ENCODE measurements at places on chromosomes 13 and 19.

DNA sequence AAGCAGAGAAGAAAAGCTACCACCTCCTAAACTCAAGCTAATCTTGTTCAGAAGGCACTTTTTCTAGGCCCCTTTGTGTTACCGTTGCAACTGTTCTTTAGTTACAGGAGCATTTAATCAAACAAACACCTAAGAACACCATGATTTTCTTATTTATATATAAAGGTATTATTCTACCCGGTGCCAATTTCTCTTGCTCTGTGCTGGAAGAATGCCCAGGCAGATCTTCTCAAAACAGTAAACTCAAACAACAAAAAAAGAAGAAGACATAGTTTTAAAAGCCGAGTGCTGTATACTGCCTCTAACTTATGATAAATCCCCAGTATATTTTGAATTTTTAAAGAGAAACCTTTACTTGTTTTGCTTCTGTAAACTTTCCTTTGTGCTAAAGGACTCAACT lies 20.4 kb downstream of the SLC7A1 start:
- DNase-seq = no peak

- DNase-seq = no peak
Measured at GRCh38 chr19:46288896-46289588, 7.8 kb upstream of the HIF3A start.

GRCh38 chr13:45137526-45137925 lies 17.2 kb downstream of the GTF2F2 start:
- DNase-seq = no peak

DNA sequence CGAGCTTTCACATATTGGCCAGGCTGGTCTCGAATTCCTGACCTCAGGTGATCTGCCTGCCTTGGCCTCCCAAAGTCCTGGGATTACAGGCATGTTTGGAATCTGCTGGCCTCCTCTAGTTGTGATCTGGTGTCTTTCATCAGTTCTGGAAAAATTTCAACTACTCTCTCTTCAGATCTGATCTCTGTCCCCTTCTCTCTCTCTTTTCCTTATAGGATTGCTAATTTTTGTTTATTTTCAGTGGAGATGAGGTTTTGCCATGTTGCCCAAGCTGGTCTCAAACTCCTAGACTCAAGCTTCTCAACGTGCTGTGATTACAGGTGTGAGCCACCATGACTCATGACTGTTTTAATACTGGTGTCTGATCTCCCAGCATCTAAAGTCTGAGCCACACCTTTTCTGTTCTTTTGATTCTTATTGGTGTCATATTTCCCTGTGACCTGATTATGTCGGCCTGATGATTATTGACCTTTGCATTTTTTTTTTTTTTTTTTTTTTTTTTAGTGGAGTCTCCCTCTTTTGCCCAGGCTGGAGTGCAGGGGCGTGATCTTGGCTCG lies 10.4 kb upstream of the NANOS2 start:
- no peak for DNase-seq

DNA sequence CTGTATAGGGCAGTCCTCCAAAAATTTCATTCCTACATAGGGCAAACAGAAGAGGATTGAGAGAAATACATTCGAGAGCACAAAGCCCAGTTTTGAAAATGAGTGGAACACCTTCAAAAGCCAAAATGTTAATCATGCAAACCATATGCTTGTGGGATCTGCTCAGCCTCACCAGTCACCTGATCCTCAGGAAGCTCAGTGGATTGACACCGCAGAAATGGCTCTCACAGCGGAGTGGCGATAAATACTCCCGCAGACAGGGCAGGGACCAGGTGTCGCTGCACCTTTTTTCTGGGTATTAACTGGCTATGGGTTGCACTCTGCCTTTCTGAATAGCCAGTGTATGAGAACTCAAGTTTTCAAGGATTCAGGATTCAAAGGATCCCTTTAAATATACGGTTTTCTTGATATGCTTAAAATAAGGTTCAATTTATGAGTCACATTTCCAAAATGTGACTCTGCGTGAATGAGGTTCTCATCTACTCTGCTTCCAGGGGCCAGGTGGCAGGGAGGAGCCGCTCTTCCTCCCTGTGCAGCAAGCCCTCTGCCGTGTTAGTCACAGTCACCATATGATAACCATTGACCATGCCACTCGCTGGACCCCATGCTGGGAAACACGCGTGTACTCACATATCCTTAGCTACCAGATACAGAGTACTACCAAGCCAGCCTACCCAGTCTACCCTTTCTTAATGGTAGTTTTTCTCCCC lies 18.3 kb upstream of the DHRS12 start:
- no peak for DNase-seq

DNA sequence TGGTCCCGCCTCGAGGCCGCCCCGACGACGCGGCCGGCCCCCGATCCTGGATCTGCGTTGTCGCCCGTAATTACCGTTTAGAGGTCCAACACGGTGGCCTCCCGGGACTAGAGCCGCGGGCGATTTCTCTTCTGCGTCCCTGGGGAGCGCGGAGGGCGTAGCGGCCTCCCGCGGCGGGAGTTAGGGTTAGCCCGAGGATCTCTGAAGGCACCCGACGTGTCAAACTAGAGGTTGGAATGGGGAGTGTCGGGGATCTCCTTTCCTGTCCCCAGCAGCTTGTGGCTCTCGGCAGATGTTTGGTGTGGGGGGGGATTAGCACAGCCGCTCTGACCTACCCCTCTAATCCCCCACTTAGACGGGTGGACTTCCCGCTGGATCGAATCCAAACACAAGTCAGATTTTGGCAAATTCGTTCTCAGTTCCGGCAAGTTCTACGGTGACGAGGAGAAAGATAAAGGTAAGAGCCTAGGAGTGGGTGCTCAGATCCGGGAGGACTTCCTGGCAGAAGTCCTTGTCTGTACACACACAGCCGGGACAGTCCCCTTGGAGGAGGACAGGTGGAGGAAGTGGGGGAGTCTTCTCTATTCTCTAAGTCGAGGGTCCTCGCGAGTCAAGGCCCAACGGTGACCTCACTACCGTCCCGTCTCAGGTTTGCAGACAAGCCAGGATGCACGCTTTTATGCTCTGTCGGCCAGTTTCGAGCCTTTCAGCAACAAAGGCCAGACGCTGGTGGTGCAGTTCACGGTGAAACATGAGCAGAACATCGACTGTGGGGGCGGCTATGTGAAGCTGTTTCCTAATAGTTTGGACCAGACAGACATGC lies 581 bp downstream of the CALR start:
- DNase-seq = no peak

- no peak for DNase-seq
Measured at GRCh38 chr13:99442273-99442895, 58.9 kb upstream of the TM9SF2 start.

- DNase-seq = no peak
Measured at GRCh38 chr19:31424861-31425620, 75.8 kb upstream of the TSHZ3 start.

DNA sequence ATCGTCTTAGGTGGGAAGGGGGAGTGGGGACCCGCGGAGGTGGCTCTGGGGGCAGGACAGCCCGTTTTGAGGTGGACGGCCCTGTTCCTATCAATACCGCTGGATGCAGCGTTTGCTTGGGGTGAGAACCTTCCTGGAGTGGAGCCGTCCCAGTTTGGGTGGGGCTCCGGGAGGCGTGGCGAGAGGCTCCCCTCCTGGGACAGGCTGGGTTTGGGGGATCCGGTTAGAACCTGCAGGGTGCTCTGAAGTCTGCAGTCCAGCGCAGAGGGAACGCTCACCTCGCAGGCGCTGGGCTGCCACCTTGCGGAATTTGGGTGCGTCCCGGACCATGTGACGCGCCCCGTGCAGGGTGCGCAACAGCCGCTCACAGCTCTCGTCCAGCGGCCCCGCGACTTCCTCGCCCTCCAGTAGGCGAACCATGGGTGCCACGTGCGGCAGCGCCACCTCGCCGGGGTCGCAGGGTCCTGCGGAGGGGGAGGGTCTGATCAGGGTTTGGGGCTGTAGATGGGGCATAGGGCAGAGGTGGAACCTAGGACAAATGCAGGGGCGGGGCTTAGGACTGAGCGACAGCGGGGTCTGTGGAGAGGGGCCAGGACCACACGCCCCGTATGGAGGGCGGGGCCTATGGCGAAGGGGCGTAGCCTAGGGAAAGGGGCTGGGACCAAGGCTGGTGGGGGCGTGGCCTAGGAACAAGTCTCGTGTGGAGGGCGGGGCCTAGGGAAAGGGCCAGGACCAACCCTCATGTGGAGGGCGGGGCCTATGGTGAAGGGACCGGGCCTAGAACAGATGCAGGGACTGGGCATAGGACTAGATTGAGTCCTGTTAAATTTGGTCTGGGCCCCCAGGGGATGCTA lies 13.8 kb downstream of the SH2D3A start:
- peak; percentile 45 for DNase-seq

DNA sequence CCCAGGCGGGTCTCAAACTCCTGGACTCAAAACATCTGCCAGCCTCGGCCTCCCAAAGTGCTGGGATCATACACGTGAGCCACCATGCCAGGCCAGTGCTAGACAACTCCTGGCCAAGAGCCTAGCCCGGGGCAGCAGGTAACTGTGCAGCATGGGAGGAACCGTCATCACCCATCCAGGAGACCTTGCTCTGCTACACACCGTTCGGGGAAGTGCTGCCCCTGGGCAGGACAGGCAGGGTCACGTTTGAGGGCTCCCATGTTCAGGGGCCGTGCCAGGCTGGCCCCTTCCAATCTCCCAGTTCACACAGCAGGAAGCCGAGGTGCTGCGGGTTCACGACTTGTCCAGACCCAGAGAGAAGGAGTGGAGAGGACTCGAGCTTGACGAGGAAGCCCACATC lies 35.1 kb downstream of the NAXD start:
- no peak for DNase-seq

DNA sequence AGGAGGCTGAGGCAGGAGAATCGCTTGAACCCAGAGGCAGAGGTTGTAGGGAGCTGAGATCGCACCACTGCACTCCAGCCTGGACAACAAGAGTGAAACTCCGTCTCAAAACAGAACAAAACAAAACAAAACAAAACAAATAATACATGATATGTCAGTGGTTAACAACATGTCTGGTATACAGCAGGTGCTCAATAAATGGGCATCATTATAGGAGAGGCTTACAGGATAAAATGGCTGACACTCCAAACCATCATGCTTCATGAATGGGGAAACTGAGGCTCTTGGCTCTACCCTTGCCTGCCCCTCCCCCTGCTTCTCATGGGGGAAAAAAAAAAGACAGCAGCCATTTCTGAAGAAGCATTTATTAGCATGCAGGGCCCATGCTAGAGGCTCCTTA lies 3.0 kb upstream of the RAB3D start:
- DNase-seq = no peak

DNA sequence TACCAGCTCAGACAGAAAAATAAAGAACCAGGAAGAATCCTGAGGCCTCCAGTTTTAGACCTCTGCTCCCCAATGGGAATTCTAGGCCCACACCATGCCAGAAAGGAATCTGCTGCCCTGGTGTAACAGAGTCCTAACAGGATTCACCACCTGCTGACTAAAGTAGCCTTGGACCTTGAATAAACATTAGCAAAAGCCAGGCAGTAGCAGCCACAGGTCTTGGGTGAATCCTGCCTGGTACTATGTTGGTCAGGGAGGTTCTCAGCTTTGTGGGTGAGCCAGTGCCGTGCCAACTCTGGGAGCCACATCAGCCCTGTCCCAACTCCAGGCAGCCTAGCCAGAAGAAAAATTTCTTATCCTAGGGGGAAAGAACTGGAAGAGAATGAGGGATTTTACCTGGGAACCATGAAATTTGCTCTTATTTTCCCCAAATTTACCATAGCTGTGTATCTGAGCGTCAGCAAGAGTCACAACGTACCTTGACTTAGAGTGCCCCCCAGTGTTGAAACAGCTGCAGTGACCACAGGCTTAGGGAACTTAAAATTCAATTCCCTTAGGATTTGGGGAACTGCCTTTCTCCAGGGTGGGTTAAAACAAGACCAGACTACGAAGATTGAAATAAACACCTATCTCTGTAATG lies 1895.6 kb upstream of the PRR20A start:
- no peak for DNase-seq

DNA sequence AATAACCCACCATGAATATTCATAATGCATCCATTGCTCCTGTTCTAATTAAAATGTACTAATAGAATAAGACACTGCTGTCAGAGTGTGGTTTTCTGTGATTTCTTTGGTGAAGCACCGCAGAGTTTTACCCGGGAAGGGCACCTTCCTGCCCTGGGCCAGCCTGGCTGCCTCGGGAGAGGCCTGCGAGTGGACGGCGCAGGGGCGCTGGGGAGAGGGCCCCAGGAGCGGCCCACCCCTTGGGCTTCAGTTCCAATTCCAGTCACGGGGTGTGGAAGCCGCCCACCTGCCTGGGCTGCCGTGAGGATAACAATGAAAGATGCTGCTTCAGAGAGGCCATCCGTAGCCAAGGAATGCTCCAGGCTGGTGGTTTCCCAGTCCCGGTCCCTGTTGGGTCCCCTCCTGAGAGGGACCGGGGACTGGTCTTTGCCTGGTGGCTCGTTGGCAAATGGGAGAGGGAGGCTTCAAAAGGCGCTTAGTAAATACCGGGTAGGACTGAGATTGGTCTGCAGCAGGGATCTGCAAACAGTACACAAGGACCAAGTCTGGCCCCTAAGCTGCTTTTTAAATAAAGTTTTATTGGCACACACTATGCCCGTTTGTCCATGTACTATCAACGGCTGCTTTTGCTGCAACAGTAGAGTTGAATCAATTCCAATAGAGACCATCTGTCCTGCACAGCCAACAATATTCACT lies 18.0 kb downstream of the TCF3 start:
- DNase-seq = no peak

DNA sequence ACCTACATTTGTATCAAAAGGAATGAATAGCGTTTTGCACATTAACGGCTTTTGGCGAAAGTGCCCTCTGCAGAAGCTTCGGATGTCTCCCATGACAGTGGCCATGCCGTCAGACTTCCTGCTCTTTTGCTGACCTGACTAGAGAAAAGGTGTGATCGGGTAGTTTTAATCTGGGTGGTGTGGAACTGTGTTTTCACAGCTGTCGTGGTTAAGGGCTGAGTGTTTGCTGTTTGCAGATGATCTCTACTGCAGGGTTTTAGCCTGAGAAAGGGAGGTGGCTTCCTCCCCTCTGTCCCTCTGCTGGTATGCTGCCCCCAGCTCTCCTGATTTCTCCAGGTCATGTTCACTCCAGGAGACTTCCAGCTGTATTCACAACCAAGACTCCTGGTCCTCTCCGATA lies 22.4 kb downstream of the ZNF71 start:
- DNase-seq = no peak

GRCh38 chr19:35963514-35963913 lies 27.3 kb downstream of the LRFN3 start:
- peak; percentile 74 for DNase-seq

DNA sequence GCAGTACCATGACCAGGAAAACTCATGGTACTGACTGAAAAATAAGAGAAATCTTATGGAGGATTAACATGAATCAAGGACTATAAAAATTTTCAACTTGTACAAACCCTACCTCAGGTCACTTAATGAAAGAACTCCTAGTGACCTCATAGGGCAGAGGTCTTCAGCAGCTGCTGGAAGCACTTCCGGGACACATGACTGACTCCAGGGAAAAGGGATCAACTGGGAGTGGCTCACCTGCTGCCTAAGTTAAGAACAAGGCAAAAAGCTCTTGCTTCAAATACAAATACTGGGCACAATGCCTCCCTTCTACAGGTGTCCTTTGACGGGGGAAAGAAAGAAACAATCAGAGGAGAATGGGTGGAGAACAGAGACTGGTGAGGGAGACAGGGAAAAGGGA lies 18.6 kb downstream of the DOCK9 start:
- no peak for DNase-seq
